ENCODE measurements at places on chromosomes 11 and 22. TPM values are rescaled to one million over a fixed set of nuclear protein-coding genes. Genes with fewer than 3 reads are reported as not detected.

EHF gene
- not detected for total RNA-seq

DNA sequence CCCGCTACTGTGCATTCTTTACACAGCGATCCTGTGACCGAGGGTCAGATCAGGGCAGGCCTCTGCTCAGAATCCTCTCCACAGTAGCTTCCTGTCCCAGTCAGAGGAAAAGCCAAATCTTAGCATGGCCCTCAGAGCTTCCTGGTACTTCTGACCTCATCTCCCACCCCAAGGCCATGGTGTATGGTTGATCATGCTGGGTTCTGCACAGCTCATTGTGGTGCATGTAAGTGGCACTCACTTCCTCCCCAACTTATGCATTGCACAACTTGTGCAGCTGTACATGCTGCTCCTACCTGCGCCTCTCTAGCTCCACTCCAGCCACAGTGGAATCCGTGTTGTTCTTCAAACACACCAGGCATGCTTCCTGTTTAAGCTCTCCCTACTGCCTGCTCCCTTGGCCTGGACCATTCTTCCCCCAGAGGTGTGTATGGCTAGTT, 20.3 kb downstream of the BMAL1 start:
- no peak for DNase-seq

DNA sequence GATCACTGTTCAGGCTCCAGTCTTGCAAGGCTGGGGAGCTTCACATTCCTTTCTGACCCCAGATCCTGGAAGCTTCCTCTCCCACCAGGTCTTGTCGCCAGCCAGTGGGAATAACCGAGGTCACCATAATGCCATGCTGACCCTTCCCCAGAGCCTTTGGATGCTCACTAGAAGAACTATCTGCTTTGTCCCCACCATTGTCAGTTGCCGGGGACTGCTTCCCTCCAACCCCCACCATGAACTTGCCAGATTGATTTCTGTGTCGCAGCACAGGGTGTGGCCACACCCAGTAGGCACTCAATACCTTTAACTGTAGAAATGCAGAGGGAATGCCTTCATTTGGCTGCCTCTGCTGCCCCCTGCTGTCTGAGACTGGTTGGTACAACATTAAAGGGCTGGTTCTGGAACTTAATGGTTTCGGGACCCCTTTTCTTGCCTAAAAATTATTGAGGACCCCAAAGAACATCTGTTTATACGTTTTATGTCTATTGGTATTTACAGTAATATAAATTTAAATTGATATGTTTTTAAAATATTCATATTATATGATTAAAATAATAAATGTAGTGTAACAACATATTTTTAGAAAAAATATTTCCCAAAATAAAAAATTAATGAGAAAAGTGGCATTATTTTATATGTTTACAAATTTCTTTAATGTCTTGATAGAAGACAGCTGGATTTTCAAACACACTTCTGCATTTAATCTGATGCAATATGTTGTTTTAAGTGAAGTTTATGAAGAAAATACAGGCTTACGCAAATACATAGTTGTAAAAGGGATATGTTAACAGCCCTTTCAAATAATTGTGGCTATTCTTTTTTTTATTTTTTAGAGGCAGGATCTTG, 6.7 kb upstream of the GDPD5 start:
- DNase-seq, result peak; percentile 92

FUT4 gene
- 8.0 TPM for total RNA-seq

VWCE gene
- total RNA-seq, result 12.3 TPM

MMP8 gene
- total RNA-seq, result not detected

GRCh38 chr11:76236092-76236999, 30.0 kb upstream of the WNT11 start:
- peak; percentile 88 for DNase-seq

DNA sequence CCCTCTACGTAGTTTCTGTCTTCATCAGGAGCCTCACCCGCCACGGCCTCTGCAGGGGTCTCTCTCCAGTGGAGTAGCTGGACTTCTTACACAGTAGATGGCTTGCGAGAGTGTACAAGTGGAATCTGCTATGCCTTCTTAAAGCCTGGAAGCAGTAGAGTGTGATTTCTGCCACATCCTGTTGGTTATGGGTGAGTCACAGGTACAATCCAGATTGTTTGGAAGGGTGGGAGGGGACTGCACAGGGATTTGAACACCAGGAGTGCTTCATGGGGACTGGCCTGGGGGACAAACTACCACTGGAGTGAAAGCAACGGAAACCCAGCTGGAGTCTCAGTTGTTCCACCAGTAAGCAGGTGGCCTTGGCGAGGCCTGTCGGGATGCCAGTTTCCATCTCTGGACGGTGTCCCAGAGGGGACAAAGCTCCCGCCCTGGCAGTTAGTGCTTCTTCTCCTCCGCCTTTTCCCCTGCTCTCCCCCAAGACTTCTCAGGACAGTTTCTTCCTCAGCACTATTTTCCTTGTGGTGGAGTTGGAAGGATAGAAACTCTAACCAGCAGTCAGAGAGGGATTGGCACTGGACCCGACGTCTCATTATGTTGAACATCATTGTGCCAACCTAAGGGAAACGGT, 85.0 kb upstream of the RCN1 start:
- DNase-seq, result no peak

GRCh38 chr11:130402570-130402969, 25.8 kb downstream of the ADAMTS8 start:
- no peak for DNase-seq

- DNase-seq, result peak; percentile 86
Measured at GRCh38 chr22:39932918-39933649, 27.1 kb upstream of the TMA7B start.

SCUBE2 gene
- 1.2 TPM for total RNA-seq

SMC1B gene
- total RNA-seq, result not detected

DNA sequence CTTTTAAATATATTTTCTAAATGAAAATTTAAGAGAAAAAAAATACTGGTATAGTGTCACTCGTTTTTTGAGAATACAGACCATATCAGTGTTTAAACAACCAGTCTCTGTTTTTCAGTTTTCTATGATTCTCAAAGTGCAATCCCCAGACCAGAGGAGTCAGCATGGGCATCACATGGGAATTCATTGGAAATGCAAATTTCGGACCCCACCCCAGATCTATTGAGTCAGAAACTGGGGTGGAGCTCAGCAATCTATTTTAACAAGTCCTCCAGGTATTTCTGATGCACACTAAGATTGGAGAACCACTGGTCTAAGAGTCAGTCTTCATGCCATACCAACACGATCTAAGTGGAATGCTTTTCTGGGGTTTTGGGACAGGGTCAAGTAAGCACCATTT, 66.1 kb downstream of the FAR1 start:
- no peak for DNase-seq

NRIP3 gene
- 7.8 TPM for total RNA-seq

GRCh38 chr22:47629791-47630655, 867.6 kb downstream of the TBC1D22A start:
- DNase-seq, result no peak

DNA sequence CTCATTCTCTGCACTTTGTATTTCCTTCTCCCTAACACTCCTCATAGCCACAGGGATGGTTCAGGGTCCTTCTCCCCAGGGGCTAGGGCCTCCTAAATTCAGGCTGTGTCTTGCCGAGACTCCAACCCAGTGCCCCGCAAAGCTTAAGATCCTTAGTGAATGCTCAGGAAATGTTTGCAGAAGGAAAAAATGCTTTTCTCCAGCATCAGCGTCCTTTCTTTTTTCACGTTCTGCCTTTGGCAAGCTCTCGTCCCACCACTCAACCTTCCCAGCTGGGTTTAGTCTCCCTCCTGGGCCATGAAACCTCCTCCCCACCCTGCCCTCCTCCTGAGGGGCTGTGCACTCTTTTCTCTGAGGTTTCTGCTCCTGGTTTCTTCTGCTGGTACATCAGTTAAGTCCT, 503.8 kb upstream of the B3GAT1 start:
- no peak for DNase-seq

BTG4 gene
- total RNA-seq, result not detected

DNA sequence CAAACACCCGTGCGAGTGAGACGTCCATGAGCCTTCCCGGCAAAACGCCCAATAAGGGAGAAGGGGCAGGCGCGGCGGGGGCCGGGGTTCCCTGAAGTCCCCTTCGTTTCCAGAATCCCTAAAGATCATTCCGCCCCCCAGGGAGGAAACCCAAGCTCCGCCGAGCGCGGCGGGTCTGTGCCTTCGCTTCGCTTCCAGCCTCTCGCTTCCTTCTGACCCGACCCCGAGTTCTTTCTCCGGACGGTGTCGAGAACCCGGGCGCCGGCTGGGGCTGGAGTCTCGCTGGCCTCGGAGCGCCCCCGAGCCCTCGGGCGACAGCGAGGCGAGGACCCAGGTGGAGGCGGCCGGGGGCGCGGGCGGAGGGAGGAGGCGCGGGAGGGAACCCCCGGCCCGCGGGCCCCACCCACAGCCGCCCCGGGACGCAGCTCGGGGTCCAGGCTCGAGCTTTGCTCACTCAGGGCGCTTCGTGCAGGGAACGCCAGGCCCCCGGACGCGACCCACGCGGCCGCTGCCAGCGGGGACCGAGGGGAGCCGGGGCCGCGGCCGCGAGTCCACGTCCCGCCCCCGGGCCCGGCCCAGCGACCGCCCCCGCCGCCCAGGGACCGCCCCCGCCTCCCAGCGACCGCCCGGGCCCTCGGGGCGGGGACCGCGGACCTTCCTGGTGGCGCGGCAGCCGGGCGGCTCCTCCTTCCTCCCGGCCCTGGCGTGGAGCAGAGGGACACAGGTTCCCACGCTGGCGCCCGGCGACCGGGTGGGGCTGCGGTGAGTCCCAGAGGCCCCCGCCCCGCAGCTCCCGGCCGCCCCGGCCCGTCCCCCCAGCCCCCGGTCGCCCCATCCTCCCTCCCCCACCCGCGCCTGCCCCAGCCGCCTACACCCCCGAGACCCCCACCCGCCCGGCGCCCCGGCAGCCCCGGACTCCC, at the start of gene PGGHG:
TSS of gene PGGHG (plus strand) at position 649 of the 920 bp plus-strand sequence. CDS start 691 bp downstream, outside the sequence.
- DNase-seq, result no peak

Data from H1 (cell line).